ENCODE measurements at places on chromosomes 1 and 21.

GRCh38 chr1:167678422-167678821 is 43.4 kb upstream of the MPZL1 start:
- DNase-seq: no peak

GRCh38 chr1:220019071-220019470 is 27.2 kb downstream of the EPRS1 start:
- no peak for DNase-seq

- DNase-seq: no peak
Measured at GRCh38 chr1:180815188-180815587, 97.5 kb upstream of the KIAA1614 start.

GRCh38 chr1:12380326-12381249 is 150.8 kb downstream of the VPS13D start:
- DNase-seq: no peak

- no peak for DNase-seq
Measured at GRCh38 chr21:46054031-46054430, 43.9 kb upstream of the COL6A2 start.

- no peak for DNase-seq
Measured at GRCh38 chr1:161940866-161941591, 82.6 kb downstream of the OLFML2B start.

- no peak for DNase-seq
Measured at GRCh38 chr1:42723511-42723910, 16.5 kb downstream of the CLDN19 start.

DNA sequence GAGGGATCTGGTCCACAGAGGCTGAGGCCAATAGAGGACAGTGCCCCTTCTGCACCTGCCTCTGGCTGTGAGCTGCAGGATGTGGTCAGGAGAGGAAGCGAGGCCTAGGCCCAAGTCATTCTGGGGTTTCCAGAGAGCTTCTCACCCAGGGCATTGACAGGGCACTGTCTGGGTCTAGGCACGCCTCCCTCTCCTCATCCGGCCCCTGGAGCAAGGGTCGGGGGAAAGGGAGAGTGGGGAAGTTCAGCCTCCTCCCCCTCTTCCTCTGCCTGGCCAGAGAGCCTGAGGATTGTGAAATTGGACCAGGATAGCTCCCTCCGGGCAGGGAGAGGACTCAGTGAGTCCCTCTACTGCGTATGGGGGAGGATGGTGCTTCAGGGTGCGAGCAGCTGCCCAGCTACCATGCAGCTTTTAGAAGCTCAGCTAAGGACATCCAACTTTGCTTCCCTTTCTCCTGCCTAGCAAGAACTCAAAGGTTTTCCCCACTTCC is 6.3 kb upstream of the INAVA start:
- peak; percentile 30 for DNase-seq

- DNase-seq: no peak
Measured at GRCh38 chr1:82706741-82707140, 906.0 kb downstream of the ADGRL2 start.

- no peak for DNase-seq
Measured at GRCh38 chr1:115377411-115377810, 39.4 kb upstream of the NGF start.

- DNase-seq: no peak
Measured at GRCh38 chr1:174584071-174584470, 136.3 kb downstream of the GPR52 start.

DNA sequence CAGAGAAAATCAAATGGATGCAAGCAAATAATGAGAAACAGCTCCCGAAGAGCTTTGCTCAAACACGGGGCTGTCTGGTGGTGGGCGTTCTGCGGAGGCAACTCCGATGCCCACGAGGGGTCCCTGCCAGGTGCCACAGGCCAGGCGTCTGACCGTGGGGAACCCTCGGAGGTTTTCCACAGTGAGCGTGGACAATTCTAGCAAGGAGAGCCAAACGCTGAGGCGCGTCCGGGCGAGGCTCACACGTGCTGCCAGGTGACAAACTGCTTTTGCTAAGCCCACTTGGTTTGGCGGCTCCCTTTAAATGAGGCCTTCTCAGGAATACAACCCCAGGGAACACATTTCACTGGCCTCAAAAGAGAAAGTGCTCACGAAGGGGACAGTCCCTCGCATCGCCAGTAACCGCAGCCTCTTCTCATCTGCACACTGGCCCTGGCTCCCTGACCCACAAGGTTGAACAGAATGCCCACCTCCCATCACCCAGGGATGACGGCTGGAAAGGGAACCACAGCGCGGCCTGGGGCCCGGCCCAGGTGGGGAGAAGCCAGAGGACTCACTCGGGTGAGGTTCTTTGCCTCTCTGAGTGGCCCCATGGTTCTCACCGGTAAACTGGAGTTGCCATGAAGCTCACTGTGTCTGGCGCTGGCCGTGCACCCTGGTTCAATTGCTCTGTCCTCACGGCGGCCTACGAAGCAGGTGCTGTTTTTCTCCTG is 97.4 kb downstream of the PRDM16 start:
- DNase-seq: no peak
